NCI-H2171 (cell line): ENCODE measurements at places on chromosomes 5 and 9.

GRCh38 chr5:127838661-127839060, 135.5 kb downstream of the CCDC192 start:
- DNase-seq = no peak

- peak; percentile 51 for DNase-seq
Observed at GRCh38 chr5:138504799-138505198, 38.2 kb downstream of the ETF1 start.

GRCh38 chr5:109688630-109688969, 1.1 kb upstream of the MAN2A1 start:
- peak; percentile 46 for DNase-seq

- no peak for DNase-seq
Observed at GRCh38 chr9:22742401-22742800, 295.8 kb downstream of the DMRTA1 start.

DNA sequence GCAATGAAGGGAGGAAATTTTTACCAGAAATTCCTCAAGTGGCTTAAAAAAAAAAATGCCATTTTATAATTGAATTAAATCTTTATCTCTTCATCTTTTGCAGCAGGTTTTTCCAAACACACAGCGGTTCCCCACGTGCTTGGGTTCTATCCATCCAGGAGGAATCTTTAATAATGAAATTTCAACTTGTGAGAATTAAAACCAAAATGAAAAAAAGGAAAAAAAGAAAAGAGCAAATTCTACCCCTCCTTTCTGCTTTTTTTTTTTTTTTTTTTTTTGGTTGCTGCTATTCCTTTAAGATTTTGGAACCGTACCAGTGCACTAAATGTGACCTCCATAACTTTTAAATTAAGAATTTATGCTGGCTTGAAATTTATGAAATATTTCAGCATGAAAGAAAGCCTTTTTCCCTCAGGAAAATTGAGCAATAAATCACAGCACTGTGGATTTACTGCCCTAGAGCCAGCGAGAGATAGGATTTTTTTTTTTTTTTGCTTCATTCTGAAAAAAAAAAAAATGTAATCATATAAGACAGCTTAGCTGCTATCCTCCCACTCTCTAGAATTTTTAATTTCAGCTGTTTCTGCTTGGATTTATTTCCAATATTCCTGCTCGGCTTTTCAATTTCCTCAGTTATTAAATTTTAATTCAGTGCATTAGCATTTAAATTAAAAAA, 88.5 kb downstream of the ZNF618 start:
- no peak for DNase-seq

DNA sequence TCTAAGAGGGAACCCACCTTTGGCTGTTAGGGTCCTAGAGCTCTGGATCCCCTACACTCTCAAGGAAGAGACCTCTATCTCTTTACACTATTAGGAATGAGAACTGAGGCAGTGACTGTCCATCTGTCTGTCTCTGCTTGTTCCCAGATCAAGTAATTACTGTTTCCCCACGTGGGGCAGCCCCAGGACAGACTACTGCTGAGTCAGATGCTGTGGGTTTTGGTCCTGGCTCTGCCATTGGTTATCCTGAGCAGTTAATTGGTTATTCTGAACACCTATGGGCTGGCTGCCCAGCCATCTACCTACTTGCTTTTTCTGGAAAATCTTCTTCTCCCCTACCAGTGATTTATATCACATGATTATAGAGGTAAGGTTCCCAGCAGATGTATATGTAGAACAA, 33.3 kb downstream of the FBXO10 start:
- DNase-seq = no peak
